ENCODE measurements at places on chromosomes 1 and 21.

DNA sequence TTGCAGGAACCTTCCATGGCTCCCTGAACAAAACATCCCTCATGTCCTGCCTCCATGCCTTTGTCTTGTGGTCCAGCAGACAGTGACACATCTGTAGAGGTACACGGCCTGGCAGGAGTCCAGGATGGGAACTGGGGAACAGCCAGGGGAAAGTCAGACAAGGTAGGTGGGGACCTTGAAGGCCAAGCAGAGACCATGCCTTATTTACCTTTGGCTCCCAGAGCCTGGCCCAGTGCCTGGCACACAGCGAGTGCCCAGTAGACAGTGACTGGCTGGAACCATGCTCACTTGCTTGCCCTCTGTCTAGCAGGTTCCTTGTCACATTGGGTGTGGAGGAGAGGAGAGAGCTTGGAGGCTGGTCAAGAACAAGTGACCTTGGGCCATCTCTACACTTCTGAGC is 81.0 kb downstream of the BCAR3 start:
- no peak for DNase-seq

DNA sequence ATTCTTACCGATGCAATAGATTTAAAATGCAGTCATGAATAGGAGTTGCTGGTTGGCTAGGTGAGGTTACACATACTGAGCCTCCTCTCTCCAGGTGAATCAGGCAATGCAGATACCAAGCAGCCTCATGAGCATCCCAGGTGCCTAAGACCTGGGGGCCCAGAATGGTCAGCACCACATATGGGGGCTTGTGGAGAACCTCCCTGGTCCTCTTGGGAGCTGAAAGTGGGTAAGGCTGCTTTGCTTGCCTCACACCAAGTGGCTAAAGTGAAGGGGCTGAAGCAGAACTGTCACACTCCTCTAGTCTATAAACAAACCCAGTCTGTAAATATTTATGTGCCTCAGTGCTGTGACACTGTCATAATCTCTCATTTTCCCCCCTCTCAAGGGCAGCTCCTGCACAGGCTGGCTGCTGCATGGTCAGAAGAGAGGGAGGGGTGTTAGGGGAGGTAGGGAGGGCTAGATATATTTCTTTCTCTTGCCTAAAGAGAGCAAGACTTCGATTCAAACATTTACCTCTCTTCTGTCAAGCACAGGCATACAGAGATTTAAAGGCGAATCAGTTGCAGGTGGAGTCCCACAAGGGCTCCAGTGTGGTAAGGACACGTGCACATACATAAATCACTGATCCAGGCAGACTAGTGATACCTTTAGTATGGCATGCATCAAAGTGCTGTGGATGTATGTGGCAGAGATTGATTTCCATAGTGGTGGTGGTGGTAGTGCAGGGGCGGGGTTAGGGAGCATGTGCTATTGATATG is 157.9 kb upstream of the TNR start:
- DNase-seq = no peak

GRCh38 chr1:236457775-236458174 is 63.7 kb downstream of the EDARADD start:
- DNase-seq = no peak

DNA sequence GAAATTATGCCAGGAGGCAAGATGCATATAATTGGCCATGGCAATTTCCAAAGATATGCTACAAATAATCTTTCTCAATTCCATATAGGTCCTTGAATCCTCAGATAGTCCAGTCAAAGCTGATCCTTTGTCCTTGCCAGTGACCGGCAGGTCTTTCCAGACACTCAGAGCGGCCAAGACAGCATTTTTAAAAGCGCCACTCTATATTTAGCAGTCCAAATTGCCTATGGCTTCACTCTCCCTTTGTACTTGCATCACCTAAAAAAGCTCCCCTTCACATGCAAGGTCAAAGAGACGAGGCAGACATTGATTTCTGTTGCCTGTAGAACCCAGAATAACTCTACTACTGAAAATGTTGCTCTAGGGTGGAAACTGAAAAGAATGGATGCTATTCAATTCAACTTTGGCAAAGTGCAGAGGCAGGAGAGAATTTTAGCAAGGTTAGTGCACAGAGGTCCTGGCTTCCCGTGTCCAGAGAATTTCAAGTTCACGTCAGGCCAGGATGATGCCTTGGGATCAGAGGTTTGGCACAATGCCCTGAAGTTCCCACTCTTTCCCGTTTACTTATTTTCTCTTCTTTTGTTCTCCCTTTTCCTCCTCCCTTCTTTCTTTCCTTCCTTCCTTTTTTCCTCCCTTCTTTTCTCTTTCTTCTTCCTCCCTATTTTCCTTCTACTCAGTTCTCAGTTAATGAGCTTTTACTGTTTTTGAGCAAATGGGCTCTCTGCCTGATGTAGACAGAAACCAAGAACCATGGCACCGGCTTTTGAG is 108.5 kb downstream of the KCNK1 start:
- DNase-seq = no peak

DNA sequence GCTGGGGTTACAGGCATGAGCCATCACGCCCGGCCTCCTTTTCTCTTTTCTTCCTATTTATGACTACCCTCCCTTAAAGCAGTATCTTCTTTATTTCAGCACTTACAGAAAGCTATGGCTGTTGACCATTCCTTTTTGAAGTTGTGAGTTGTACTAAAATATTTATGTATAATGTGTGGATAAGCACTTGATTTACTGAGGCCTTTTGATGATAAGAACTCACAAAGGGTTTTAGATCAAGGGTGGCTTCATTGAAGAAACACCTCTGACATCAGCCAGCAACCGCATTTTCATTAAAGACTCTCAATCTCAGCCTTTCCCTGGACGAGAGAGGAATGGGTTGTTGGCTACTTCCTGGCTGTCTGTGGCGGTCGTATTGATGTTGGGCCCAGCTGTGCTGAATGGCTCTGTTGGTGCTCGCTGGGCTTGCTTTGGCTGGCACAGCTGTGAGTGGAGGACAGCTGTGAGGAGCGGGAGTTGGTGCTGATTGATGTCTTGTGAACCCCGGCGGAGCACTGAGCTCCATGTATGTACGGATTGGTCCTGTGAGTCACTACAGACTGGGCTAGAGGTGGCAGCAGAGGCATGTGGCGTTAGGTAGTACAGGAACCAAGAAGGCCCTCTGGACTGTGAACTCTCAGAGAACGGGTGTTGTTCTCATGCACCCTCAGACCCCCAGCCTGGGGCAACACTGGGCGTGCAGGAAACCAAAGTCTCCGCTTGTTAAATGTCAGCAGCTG is 208.8 kb downstream of the KIF26B start:
- DNase-seq = peak; percentile 14

- no peak for DNase-seq
These were observed 195.2 kb upstream of the CHODL start for GRCh38 chr21:18049461-18049860.

DNA sequence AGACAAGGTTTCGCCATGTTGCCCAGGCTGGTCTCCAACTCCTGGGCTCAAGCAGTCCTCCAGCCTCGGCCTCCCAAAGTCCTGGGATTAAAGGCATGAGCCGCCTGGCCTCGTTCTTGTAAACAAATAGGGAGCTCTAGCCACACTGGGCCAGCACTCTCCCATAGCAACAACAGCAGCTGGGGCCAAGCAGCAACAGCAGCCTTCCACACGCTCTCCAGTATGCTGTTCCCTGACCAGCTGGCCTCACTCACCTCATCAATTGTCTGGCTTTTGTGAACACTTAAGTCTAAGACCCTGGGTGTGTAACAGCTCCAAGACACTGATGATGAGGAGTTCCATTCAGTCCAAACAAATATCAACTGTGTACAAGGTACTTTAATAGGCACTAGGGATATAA is 16.9 kb upstream of the GLIS1 start:
- peak; percentile 14 for DNase-seq

- DNase-seq = peak; percentile 51
These were observed 121.2 kb downstream of the LTN1 start for GRCh38 chr21:28871388-28872010.

DNA sequence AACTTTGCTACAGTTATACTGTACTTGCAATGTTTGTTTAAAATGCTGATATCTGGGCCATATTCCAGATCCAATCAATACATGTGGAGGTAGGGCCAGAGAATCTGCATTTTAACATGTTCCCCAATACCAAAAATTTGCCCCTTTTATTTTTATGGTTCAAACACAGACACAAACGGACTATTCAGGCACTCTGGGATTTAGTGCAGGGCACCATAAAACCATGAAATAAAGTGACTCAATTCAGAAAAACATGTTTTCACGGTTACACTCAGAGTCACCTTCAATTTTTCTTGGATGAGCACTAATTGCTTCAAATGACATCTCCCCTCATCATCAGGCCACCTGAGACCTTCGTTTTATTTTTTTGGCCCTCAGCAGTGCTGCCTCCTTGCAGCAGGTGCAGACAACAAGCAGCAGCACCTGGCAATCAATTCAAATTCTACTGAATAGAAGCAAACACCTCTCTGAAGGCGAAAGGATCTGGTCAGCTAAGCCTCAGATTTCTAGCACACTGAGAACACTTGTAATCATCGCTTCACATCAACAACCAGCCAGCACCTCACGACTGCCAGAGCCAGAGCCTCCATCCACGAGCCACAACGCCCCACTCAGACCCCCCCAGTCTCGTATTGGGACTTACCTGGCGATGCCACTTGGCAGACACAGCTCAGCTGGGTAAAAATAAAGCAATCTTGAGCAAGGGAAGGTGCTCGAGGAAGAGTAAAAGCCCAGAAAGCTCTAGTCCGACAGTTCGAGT is 1.1 kb downstream of the ERO1B start:
- no peak for DNase-seq

DNA sequence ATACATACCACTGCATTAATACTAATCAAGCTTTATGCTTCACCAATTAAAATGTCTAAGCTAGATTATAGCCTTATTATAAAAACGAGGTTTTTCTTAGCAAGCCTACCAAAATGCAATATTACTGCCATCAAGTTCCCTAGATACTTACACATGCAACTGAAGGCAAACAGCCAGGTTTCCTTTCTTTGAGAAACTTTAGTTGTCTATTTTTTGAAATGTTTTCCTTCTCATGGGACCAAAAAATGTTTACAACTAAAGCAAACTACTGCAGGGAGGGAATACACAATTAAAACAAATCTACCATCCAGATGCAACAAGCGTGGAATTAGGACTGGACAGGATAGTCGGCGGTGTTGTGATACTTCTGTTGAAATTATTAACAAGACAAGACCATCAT is 1.3 kb downstream of the ZNF644 start:
- DNase-seq = peak; percentile 19

GRCh38 chr1:116075990-116076389 is 35.2 kb upstream of the MAB21L3 start:
- DNase-seq = no peak

- DNase-seq = peak; percentile 66
These were observed 294.4 kb downstream of the SDCCAG8 start for GRCh38 chr1:243550276-243550675.

GRCh38 chr1:192277635-192278034 is 39.2 kb upstream of the RGS21 start:
- DNase-seq = no peak

DNA sequence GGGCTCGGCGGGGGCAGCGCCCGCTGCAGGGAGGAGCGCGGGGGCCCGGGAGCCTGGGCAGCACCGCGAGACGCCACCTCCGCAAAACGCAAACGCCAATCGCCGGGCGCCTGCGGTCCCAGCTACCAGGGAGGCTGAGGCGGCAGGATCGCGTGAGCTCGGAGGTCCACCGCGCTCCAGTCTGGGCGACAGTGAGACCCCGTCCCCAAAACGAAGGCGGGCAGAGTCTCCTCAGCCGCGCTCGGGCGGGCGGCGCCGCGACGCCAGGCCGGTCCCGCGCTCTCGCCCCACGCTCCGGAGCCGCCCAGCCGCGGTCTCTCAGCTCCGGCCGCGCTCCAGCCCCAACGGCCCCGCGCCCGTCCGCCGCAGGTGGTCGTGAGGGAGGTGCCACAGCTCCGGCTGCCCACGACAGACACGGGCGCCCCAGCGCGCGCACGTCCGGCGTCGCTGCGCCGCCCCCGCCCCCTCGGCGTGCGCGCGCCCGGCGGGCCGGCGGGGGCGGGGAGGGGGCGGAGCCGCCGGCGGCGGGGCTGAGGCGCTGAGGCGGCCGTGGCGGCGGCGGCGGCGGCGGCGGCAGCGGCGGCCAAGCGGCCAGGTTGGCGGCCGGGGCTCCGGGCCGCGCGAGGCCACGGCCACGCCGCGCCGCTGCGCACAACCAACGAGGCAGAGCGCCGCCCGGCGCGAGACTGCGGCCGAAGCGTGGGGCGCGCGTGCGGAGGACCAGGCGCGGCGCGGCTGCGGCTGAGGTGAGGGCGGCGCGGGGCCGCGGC is at the start of gene ADARB1:
ADARB1 (plus strand) TSS at position 533 of the 770 bp plus-strand sequence. CDS start 97,077 bp downstream, outside the sequence.
- peak; percentile 56 for DNase-seq

DNA sequence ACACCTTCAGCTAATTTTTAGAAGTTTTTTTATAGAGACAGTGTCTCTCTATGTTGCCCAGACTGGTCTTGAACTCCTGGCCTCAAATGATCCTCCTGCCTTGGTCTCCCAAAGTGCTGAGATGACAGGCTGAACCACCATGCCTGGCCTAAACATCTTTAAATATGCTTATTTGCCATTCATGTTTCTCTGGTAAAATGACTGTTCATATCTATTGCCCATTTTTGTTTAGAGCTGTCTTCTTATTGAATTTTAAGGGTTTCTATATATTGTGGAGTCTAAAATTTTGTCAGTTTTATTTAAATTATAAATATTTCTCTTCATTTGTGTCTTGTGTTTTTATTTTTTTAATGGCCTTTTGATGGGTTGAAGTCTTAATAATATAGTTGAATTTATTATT is 3.0 kb upstream of the PM20D1 start:
- DNase-seq = no peak

DNA sequence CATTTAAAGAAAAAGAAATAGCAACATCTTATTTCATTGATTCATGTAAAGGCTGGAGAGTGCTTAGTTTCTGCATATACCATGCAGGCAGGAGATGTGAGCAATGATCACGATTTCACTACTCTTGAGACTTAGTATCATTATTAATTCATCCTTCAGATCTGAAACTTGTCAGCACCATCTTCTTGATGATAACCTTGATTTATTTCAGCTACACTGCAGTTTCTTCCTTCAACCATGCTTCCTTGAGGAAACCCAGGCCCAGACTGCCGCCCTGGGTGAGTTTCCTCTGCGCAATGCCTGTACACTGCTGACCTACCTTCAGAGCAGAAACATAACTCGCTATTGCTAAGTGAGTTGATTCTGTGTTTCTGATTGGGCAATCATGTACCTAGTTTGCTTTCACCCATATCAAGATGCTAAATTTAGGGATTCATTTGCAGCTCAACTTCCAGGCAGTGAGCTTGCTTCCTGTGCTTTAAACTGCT is 13.5 kb upstream of the BCL10 start:
- DNase-seq = no peak

GRCh38 chr1:203276408-203276807 is 28.9 kb upstream of the BTG2 start:
- DNase-seq = no peak

- peak; percentile 54 for DNase-seq
These were observed 26.6 kb downstream of the SCYL3 start for GRCh38 chr1:169867012-169867675.

Measured in IMR-90 (cell line).